ENCODE measurements at places on chromosomes 12 and 14.
A peak's percentile ranks its signal among the peaks of the same experiment; 100 is the strongest.

- no peak for DNase-seq
Measured at GRCh38 chr12:110733900-110734299, 8.8 kb downstream of the PPP1CC start.

- DNase-seq, result no peak
Measured at GRCh38 chr14:22630486-22630885, 13.7 kb downstream of the OR6J1 start.

DNA sequence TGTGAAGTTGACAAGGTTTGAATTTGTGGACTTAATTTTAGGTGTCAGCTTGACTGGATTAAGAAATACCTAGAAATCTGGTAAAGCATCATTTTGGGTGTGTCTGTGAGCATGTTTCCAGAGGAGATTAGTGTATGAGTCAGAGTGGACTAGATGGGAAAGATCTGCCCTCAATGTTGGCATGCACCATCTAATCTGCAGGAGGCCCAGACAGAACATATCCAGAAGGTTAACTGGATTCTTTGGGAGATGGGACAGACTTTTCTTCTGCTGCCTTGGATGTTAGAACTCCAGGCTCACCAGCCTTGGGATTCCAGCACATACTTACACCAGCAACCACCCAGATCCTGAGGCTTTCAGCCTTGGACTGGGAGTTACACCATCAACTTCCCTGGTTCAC lies 14.1 kb downstream of the SGPP1 start:
- DNase-seq, result no peak

- peak; percentile 10 for DNase-seq
Measured at GRCh38 chr12:93223440-93224426, 154.0 kb upstream of the NUDT4 start.

- no peak for DNase-seq
Measured at GRCh38 chr12:108702595-108703320, 28.6 kb downstream of the CORO1C start.

GRCh38 chr12:58067610-58068387 lies 126.4 kb downstream of the ATP23 start:
- no peak for DNase-seq

All from NCI-H1436 treated with DMSO at 0.1 percent for 48 hours (cell line).